NCI-H1694 (cell line): ENCODE measurements at places on chromosomes 13 and 19.

DNA sequence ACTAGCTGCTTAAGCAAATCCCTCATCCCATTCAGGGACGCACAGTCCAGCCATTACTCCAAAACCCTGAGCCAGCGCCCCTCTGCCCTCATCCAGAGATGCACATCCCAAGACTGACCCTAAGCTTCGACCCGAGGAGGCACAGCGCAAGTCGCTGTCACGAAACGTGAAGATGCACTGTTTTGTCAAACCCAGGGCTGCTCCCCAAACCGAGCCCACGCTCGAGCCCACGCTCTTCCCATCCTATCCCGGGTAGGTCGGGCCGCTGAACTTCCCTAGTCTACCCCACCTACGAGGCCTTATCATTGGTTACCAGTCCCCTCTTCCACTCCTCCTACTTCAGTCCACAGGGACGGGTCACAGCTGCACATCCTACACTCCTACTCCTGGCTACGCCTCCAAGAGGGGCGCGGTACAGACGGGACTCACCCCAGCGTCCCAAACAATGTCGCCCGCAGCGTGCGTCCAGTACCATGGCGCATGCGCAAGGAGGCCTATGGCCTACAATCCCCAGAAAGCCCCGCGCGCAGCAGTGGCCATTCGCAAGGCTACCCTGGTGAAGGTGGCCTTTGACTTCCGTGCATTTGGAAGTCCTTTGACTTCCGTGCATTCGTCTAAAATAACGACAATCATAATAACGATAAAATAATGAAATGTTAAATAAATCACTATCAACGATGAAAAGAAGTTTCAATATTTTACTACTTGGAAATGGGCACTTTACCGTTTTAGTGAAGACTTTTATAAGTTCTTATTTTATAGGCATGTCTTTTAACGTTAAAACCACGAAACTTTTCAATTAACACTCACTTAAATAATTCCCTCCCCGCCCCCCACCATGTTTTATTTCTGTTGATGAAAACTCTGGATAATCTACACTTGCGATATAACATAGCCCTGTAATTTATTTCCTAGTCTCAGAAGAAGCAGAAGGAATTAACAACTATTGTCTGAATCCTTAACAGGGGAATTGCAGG, at the start of gene ZNF285:
ZNF285 (minus strand) TSS at position 470 of the 977 bp plus-strand sequence. CDS start 4,395 bp downstream, outside the sequence.
- no peak for DNase-seq

GRCh38 chr13:27024074-27024461, 147.5 kb downstream of the USP12 start:
- DNase-seq, result no peak

DNA sequence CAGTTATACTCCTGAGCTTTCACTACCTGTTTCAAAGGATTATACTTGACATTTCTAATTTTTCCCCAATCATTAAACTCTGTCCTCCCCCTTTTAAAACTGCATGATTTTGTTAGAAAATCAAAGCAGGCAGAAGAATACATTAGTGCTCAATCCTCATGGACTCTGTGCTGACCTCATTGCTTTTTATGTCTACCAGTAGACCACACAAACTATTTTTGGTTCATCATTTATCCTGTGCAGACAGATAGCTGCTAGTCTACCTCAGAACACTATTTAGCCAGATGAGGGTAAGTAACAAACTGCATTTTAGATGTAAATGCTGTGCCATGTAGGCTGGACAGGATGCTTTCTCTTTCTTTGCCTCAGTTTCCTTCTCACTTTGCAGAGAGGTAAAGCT, 235.9 kb downstream of the DCT start:
- DNase-seq, result no peak

DNA sequence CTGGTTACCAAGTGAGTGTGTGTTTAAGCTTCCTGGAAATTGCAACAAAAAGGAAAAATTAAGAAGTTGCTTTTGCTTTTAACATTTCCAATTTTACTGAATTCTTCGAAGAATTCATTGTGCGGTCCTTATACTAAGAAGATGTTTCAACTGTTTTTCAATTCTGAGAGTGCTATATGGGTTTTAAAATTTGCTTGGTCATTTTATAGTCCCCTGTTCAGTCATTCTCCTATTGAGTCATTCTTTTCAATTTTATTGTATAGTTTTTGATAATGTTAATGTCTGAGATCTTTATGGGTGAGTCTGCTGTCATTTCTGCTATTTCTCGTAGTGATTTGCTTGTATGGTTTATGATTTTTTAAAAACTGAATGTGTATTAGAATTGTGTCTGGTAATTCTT, 26.5 kb downstream of the UBA2 start:
- DNase-seq, result no peak

DNA sequence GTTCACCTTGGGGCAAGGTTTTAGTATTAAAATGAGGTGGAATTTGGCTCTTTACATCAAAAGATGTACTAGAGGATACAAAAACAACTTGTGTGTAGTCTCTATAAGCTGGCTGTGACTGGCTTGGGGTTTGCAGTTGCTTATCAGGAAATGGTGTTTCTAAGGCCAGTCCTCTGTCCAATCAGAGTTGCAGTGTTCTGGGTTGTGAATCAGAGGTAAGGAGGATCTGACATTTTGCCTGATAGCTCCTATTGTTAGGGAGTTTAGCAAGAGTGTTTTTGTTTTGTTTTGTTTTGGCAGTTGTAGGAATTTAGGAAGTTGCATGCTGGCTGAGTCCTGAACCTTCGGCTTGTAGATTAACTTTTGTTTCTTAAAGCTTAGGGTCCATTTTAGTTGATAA, 20.1 kb upstream of the ESD start:
- DNase-seq, result no peak
